ENCODE measurements at places on chromosomes 1 and 21.

- DNase-seq: peak; percentile 24
Measured at GRCh38 chr1:109482791-109483671, 674 bp upstream of the ATXN7L2 start.

DNA sequence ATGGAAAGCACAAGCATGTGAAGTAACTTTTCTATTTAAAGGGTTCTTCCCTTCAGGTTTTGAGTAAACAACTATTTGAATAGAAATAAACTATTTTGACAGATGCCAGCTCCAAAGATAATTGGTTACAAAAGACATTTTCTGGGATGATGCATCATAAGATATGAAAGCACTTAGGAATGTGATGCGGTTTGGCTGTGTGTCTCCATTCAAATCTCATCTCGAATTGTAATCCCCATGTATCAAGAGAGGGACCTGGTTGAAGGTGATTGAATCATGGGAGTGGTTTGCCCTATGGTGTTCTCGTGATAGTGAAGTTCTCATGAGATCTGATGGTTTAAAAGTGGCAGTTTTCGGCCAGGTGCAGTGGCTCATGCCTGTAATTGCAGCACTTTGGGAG lies 6.4 kb downstream of the DISP1 start:
- DNase-seq: no peak

- peak; percentile 68 for DNase-seq
Measured at GRCh38 chr1:20787840-20788795, 1.0 kb upstream of the HP1BP3 start.

DNA sequence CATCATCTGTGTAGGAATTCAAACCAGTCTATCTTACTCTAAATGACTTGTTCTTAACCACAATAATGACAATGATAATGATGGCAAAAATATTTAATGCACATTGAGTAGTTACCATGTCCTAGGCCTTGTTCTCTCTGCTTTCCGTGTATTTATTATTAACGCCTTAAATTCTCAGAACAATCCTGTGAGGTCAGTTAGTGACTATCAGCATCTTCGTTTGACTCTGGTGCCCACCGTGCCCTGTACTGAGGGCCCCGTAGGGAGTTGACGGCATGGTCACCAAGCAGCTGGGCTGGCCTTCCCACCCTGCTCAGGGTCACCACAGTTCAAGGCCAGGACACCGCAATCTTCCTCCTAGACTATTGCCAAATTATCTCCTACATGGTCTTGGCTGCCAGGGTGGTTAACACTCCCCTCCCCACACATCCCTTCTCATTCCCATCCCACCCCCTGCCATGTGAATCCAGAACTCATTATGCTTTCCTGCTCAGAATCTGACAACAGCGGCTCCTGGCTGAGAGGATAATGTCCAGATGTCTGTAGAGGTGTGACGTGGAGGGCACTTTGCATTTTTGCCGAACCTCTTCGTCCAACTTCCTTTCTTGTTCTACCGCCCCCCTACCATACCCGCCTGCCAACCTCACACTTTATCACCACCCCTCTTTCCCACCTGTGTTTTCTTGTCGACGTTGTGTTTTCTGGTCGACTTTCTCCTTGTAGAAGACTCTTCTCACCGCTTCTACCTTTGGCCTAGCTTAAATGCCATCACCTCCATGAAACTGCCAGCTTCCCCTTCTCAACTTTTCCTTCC lies 33.4 kb downstream of the IGFN1 start:
- no peak for DNase-seq

- no peak for DNase-seq
Measured at GRCh38 chr1:225476538-225476988, 48.7 kb upstream of the LBR start.

Data from SW480 (cell line).